Stimulated activated CD4-positive, alpha-beta T cell treated with anti-CD3 and anti-CD28 coated beads, Interleukin-1b, Interleukin-23, amount 100 ng/mL, for 1 hour (primary cell): ENCODE measurements at places on chromosomes 16 and 17.

DNA sequence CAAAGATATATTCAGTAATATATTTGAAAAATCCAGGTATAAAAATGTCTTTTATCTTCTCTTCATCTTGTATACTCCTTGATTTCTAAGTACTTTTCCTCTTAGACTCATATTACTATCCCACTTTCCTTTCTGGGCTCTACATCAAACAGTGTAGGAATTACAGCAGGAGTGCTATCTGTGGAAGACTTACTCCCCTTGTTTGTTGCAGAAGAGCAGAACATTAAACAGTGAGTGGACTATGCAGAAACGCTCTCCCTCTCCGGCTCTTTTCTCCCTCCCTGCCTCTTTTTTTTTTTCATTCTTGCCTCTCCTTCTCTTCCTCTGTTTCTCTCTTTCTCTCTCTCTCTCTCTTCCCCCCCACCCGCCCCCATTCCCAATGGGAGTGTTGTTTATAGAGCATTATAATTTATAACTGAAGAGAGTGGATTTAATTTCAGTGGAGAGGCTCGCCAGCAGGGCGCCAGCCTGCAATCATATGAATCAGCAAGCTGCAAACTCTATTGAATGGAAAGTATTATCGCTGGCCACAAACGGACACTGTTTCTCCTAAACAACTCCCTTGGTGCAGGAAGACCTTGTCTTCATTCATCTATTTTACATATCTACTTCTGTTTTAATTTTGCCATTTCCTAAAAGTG is 242.3 kb upstream of the TBX2 start:
- DNase-seq: no peak

DNA sequence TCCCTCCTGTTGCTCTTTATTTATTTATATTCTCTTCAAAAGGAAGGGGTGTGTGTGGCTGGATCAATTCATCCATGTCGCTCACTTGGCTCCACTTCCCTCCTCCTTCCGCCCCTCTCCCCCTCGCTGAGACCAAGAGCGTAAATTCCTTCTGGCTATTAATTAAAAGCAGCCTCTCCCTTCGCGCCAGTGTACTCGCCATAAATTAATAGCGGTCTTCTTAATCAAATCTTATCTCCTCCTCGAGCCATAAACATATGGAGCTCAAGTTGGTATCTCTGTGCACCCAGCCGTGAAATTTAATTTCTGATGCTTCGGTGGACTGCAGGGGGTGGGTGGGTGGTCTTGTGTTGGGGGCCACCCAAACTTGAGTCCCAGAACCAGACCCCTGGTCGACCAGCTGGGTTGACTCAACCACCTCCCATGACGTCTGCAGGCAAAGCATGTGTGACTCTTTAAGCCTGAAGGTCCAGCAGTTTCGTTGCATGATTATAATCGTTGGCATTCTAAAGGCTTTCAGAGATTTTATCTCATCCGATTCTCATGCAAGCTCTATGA is 57.9 kb downstream of the SDK2 start:
- no peak for DNase-seq

- DNase-seq: no peak
Measured at GRCh38 chr17:41339571-41340172, 11.0 kb downstream of the KRT33A start.

DNA sequence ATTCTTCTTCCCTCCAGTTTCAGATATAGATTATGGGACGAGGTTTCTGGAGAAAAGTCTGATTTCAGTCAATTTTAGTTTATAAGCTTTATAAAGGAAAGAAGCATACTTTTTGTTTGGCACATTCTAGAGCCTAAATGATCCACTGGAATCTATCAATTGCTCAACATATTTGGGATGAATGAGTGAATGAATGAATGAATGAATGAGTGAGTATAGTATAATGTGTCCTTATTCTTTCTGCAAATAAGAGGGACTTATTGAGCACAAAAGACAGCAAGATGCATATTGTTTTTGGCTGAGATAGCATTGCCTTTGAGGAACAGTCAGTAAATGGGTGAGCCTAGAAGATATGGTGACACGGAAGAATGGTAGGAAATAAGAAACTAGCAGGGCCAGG is 245.4 kb downstream of the SHISA9 start:
- DNase-seq: no peak

GRCh38 chr16:69830534-69831211 is 68.5 kb downstream of the WWP2 start:
- no peak for DNase-seq

DNA sequence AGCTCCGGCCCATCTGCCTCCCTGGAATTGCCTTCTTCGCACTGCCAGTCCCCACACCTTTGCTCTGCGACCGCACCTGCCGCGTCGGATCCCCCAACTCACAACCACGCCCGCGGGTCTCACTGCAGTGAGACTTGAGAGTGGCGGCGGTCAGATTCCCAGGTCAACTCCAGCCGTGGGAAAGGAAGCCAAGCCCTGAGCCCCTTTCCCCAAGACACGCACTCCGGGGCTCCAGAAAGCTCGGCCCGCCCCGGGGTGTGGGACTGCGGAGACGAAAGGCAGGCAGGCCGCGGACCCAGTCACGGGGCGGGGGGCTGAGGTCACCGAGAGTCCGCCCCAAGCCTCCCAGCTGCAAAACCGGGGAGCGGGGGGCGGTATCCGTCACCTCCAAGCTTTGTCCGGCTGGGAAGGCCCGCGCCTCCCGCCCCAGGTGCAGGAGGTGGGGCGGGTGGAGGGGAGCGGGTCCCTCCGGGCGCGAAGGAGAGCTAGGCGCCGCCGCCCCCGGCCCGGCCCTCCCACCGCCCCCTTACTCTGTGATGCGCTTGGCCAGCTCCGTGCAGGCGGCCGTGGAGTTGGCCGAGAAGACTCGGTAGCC is 615 bp downstream of the PRPSAP1 start:
- DNase-seq: no peak

GRCh38 chr17:78675316-78675616 is 98.1 kb upstream of the DNAH17 start:
- DNase-seq: no peak

GRCh38 chr17:44304651-44305050 is 3.8 kb upstream of the RUNDC3A start:
- no peak for DNase-seq

DNA sequence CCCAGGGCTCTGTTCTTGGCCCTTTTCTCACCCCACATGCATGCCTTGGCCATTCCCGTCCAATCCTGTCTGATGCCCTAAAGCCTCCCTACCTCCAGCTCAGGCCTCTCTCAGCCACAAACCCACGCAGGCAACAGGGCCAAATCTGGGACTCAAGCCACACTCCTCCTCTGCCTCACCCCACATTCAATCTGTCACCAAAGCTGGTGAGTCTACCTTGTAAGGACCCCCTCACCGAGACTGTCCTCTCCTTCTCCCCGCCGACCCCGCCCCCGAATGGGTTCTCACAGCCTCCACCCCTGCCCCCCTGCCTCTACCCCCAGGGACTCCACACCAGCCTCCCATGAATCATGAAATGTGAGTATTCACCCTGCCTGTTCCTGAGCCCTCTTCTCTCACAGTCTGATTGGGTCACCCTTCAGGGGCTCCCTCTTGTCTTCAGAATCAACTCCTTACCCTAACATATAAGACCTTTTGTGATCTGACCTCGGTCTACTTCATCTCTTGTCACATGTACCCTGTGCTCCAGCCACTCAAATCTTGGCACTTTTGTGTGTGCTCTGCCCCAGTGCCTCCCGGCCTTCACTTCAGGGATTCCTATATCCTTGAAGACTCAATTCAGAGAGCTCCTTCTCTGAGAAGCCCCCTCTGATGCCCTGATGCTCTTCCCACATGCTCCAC is 10.7 kb downstream of the EPOP start:
- no peak for DNase-seq

GRCh38 chr17:83183951-83184506 is 104.6 kb downstream of the METRNL start:
- DNase-seq: no peak

- DNase-seq: no peak
Measured at GRCh38 chr17:19650826-19651225, 2.3 kb downstream of the ALDH3A2 start.

- no peak for DNase-seq
Measured at GRCh38 chr17:9878786-9879525, 26.1 kb downstream of the RCVRN start.

GRCh38 chr16:64012166-64012565 is 1109.7 kb downstream of the CDH11 start:
- DNase-seq: no peak

DNA sequence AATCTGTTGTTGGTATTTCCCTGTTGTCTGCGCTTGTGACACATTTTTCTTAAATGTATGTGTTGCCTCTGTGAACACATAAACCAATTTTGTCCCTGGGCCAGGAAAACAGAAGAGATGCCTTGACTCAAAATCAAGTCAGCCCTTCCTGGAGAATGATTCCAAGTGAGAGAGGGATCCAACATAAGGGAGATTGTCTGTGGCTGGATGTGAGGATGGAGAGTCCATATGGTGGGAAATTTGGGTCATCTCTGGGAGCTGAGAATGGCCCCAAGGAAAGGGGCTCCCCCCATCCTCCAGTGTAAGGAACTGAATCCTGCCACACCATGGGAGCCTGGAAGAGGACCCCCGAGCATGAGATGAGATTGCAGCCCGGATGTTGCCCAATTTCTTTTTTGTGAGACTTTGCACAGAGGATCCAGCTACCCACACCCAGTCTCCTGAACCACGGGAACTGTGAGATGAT is 13.5 kb downstream of the CRYM start:
- DNase-seq: no peak

DNA sequence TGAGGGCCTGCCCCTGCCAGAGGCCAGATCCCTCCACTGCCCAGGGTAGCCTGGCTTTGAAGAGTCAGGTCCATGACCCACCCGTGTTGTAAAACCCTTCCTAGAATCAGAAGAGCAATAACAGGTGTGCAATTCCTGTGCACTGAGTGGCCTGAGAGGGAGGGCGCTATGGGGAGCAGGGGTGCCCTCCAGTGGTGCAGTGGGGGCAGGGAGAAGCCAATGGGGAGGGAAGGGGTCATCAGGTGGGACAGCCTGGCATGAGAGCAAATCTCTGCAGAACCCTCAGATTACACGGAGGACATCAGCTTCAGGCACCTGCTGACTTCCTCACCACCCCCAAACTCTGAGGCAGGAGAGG is 72.9 kb upstream of the ZNF469 start:
- no peak for DNase-seq

DNA sequence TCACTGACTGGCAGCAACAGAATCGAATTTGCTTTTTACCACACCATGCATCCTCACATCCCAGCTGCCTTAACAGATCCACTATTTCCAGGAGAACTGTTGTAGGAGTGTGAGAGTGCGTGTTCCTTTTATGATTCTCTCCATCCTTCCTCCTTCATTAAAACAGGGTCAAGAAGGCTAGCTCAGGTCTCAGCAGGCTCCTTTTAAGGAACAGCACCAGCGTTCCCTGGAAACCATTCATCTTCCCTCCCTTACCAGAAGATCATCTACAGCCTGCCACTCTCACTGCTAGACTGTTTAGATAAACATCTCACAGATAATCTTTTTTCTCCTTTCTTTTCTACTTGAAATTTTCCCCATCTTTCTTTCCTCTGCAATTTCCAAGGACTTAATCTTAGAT is 1531.9 kb upstream of the CDH8 start:
- no peak for DNase-seq

DNA sequence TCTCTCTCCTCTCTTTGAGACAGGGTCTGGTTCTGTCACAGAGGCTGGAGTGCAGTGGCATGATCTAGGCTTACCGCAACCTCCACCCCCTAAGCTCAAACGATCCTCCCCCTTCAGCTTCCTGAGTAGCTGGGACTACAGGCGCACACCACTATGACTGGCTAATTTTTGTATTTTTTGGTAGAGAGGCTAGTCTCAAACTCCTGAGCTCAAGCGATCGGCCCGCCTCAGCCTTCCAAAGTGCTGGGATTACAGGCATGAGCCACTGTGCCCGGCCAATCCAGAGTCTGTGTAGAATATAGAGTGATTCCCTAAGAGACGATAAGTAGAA is 65.8 kb upstream of the RPH3AL start:
- no peak for DNase-seq

DNA sequence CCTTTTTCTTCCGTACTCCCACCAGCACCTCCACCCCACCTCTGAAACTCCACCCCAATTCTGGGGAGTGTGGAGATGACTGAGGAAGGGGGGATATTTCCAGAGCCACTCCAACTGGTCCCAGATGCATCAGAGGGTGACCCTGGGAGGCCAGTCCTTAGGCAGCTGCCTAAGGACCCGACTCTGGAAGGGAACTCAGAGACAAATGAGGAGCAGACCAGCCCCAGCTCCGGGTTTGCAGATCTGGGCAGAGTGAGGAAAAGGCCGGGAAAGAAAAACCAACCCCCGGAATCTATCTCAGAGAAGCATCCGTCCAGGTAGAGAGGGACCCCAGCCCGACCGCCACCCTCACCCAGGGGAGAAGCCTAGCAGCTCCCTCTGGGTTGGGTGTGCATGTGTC is 41.5 kb downstream of the SOCS3 start:
- DNase-seq: no peak
